ENCODE measurements at places on chromosomes 11 and 22.

DNA sequence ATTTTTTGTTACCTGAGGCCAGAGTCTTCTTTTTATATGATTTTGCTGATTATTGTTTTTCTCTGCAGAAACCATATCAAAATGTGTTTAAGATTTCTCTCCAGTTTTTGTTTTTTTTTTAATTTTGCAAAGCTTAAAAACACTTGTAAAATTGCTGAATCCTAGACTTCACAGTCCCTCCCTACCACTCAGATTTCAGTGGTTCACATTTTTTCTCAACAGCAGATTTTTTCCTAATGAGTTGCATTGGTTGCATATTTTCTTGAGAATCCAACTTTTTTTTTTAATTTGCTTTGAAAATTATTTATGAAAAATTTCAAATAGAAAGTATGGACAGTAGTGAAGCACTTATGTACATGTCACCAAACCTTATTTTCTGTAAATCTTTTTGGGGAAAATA lies 5.8 kb downstream of the ARL14EP start:
- DNase-seq, result no peak

- no peak for DNase-seq
Observed at GRCh38 chr11:103902994-103903393, 133.4 kb upstream of the DDI1 start.

DNA sequence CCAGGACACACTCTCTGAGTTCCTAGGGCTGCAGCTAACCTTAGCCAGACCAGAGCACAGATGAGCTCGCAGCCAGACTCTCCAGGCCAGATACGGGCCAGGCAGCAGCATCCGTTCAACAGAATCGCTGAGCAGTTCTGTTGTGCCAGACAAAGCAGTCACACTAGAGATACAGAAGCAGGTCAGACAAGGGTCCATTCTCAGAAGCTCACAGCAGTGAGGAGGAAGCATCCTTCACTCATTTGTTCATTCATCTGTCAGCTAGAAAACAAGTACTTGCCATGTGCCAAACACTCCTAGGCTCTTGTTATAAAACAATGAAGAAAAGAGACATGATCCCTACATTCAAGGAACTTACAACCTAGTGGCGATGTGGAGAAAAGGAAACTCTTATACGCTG lies 2.6 kb downstream of the LMO2 start:
- no peak for DNase-seq

- no peak for DNase-seq
Observed at GRCh38 chr11:131345406-131345805, 25.0 kb upstream of the NTM start.

DNA sequence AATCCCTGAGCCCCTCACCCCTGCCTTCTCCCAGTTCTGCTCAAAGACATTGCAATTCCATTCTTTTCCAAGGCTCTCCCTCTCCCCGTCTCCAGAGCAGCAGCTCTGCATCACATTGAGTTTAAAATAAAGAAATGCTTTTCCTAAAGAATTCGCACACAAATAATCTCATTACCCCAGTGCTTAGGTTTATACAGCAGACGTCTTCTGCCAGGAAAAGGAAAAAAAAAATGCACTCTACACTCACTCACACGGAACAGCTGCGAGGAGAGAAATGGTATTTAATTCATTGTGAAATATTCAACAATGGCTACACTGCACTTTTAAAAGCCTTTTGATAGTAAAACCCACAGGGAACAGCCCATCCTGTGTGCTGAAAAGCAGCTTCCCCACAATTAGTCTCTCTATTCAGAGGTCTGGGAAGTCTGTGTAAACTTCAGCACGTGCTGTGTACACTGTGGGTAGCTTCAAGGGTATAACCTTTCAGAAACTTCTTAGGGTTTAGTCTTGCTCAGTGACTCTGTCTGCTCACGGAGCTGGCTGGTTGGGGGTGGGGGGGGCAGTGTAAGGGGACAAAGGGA lies 42.8 kb downstream of the ETS1 start:
- peak; percentile 56 for DNase-seq

- DNase-seq, result no peak
Observed at GRCh38 chr11:5581014-5581413, 337 bp downstream of the OR52B6 start.

GRCh38 chr11:16149476-16149875 lies 206.9 kb downstream of the SOX6 start:
- DNase-seq, result no peak

- no peak for DNase-seq
Observed at GRCh38 chr11:85582111-85582510, 45.0 kb downstream of the DLG2 start.

- DNase-seq, result no peak
Observed at GRCh38 chr22:26970809-26971394, 313.5 kb downstream of the MIAT start.

- DNase-seq, result no peak
Observed at GRCh38 chr22:41250127-41250526, 9.4 kb upstream of the CHADL start.

- no peak for DNase-seq
Observed at GRCh38 chr11:61332281-61332796, 566 bp downstream of the DDB1 start.

- no peak for DNase-seq
Observed at GRCh38 chr11:74179234-74180052, 8.4 kb downstream of the PPME1 start.

DNA sequence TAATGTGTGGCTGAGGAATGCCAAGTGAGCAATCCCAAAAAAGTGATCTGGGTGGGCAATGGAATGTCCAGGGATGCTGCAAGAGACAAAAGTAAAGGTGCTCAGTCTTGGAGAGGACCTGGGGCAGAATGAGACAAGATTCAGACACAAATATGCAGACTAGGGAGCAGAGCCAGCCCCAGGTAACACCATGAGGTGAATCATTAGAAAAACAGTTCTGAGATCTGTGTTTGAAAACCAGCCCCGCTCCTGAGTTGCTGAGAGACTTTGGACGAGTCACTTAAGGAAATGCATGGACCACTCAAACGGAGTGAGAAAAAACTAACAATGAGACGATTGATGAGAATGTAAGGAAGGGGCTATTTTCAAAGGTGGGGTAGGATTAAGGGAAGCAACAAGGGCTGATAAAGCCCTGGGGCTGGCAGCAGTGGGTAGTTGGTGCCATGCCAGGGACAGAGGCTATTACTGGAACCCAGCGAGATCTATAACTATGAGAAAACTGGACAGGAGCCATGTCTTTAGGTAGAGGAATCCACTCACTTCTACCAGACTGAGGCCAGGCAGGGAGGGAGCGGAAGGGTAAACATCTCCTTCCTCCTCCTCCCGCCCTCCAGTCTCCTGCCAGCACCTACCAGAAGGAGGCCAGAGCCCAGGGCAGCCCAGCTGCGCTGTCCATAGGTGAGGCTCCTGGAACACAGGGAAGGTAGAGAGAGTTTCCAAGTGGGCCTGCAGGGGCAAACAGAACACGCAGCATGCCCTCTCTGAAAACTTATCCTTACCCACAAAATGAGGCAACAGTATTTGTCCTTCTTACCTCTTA lies 130.4 kb upstream of the TEAD1 start:
- no peak for DNase-seq

GRCh38 chr11:64339754-64340408 lies at the start of gene CCDC88B:
Gene CCDC88B, plus strand, starts transcription at chr11:64340204. Its CDS starts 63 bp downstream, at chr11:64340267.
- no peak for DNase-seq

All from NCI-H2081 (cell line).